ENCODE measurements at places on chromosomes 6 and 20.

- H3K4me1 ChIP-seq: no peaks in the 10 kb centered on the region
- H3K36me3 ChIP-seq: no peaks in the 10 kb centered on the region
- DNase-seq: no peak
- H3K27me3 ChIP-seq: peaks cover 24% of the 10 kb centered on the region
- no peak overlapping the region for H3K27ac ChIP-seq
- no peak overlapping the region for H3K4me3 ChIP-seq
Observed at GRCh38 chr6:53378208-53378607, 29.5 kb upstream of the ELOVL5 start.

- no peaks in the 10 kb centered on the region for H3K4me1 ChIP-seq
- no peak for DNase-seq
- no peak overlapping the region for H3K4me3 ChIP-seq
Observed at GRCh38 chr6:17413313-17413750, 19.9 kb downstream of the CAP2 start.

- H3K27me3 ChIP-seq: no peaks in the 10 kb centered on the region
- H3K4me3 ChIP-seq: no peak overlapping the region
- no peak for DNase-seq
- H3K27ac ChIP-seq: no peak overlapping the region
- H3K36me3 ChIP-seq: no peaks in the 10 kb centered on the region
- no peaks in the 10 kb centered on the region for H3K4me1 ChIP-seq
Observed at GRCh38 chr20:23231561-23232218, 118.9 kb upstream of the NXT1 start.

DNA sequence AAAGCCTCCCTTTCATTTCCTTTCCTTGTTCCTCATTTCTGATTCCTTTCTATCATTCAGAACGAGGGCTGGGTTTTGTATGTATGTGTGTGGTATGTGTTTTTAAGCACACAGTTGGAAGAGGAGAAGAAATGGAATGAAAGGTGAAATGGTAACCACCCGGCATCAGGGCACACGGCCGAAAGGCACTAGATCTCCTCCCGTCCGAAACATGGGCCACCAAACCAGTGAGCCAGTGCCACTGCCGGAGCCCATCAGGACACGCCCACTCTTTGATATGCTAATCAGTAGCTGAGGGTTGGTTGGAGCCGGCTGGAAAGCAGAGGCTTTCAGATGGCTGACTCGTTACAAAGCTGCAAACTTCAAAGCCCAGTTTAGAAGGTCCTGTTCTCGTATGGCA, 228.6 kb upstream of the JARID2 start:
- peaks cover 23% of the 10 kb centered on the region for H3K4me1 ChIP-seq
- H3K36me3 ChIP-seq: peaks cover 4% of the 10 kb centered on the region
- H3K27me3 ChIP-seq: peaks cover 16% of the 10 kb centered on the region
- no peak overlapping the region for H3K27ac ChIP-seq

GRCh38 chr6:82178759-82179112, 68.8 kb downstream of the IBTK start:
- H3K4me1 ChIP-seq: peaks cover 4% of the 10 kb centered on the region
- H3K27ac ChIP-seq: no peak overlapping the region
- no peaks in the 10 kb centered on the region for H3K27me3 ChIP-seq

DNA sequence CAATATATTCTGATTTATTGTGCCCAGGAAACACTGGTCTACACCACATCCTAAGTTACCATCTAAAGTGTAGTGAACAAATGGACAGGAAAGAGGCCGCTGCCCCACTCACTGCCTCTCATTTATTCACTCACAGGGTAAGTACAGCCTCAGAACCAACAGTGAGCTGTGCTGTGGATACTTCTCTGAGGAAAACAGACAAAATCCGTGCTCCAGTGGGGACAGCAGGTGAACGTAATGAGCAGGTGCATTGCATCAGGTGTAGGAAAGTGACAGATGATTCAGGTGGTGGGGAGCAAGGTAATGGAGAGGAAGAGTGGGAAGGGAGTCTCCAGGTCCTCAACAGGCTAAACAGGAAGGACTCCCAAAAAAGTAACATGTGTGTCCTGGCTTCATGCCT, 8.4 kb upstream of the ULBP2 start:
- peaks cover 88% of the 10 kb centered on the region for H3K27me3 ChIP-seq
- H3K36me3 ChIP-seq: no peaks in the 10 kb centered on the region
- H3K27ac ChIP-seq: no peak overlapping the region
- peaks cover 22% of the 10 kb centered on the region for H3K4me1 ChIP-seq

DNA sequence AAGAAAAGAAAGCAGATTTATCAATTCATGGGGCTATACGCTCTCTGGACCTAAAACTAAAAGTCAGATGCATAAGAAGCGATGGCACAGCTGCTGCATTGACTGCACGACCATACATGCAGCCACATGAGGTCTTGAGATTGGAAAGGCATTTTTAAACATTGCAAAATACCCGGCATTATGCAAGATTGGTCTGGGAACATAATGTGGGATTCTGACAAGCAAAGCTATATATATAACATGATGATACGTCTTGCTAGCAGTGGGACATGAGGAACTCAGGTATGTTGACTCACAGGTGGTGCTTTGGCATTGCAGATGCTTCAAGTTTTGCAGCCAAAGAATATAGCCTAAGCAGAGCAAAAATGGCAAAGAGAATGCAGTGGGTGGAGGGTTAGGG, 55.1 kb downstream of the SAMD3 start:
- H3K27me3 ChIP-seq: no peaks in the 10 kb centered on the region
- no peak overlapping the region for H3K27ac ChIP-seq
- H3K36me3 ChIP-seq: peaks cover 49% of the 10 kb centered on the region
- H3K4me3 ChIP-seq: no peak overlapping the region
- no peak for DNase-seq

GRCh38 chr6:167409694-167410093, 84.8 kb downstream of the TTLL2 start:
- no peaks in the 10 kb centered on the region for H3K36me3 ChIP-seq
- no peak for DNase-seq
- no peaks in the 10 kb centered on the region for H3K4me1 ChIP-seq
- H3K27me3 ChIP-seq: no peaks in the 10 kb centered on the region
- H3K4me3 ChIP-seq: no peak overlapping the region

GRCh38 chr6:37454420-37455140, 21.6 kb downstream of the CMTR1 start:
- no peaks in the 10 kb centered on the region for H3K27me3 ChIP-seq
- H3K4me3 ChIP-seq: no peak overlapping the region
- H3K4me1 ChIP-seq: peaks cover 13% of the 10 kb centered on the region
- no peak overlapping the region for H3K27ac ChIP-seq
- peaks cover 75% of the 10 kb centered on the region for H3K36me3 ChIP-seq

DNA sequence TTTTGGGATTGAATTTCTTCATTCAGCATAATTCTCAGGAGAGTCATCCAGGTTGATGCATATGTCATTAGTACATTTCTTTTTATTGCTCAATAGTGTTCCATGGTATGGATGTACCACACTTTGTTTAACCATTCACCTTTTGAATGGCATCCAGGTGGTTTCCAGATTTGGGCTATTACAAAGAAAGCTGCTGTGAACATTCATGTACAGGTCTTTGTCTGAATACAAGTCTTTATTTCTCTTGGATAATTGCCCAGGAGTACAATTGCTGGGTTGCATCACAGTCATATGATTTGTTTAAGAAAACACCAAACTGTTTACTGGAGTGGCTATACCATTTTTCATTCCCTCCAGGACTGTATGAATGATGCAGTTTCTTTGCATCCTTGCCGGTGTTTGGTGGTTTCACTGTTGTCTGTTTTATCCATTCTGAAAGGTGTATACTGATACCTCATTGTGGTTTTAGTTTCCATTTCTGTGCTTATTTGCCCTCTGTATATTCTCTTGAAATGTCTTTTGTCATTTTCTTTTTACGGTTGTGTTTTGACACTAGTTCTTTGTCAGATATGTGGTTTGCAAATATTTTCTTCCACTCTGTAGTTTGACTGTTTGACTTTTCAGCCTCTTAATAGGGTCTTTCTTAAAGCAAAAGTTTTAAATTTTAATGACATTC, 8.8 kb downstream of the CDKAL1 start:
- H3K4me1 ChIP-seq: peaks cover 49% of the 10 kb centered on the region
- H3K27me3 ChIP-seq: no peaks in the 10 kb centered on the region
- no peak overlapping the region for H3K4me3 ChIP-seq
- H3K27ac ChIP-seq: peak overlapping the region; percentile 66
- DNase-seq: peak; percentile 62

DNA sequence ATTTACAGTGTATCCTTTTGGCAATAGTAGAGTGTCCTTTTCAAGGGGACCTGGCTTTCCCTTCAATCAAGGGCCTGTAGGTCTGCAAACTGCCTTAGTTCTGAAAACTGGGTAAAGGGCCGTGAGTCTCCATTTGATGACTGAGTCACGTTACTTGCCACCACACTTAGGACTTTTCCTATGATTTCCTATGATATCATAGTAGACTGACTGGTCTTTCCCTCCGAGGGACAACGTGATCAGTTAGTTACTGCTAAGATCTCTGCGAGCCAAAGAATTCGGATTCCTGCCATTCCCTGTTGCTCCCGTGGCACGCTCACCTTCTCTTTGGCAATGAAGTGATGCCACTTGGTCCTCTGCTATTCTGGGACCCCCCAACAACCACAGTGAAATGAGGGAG, 8.4 kb downstream of the ZNF831 start:
- H3K36me3 ChIP-seq: peaks cover 49% of the 10 kb centered on the region
- no peak overlapping the region for H3K4me3 ChIP-seq
- peaks cover 77% of the 10 kb centered on the region for H3K4me1 ChIP-seq
- H3K27me3 ChIP-seq: no peaks in the 10 kb centered on the region
- no peak overlapping the region for H3K27ac ChIP-seq

DNA sequence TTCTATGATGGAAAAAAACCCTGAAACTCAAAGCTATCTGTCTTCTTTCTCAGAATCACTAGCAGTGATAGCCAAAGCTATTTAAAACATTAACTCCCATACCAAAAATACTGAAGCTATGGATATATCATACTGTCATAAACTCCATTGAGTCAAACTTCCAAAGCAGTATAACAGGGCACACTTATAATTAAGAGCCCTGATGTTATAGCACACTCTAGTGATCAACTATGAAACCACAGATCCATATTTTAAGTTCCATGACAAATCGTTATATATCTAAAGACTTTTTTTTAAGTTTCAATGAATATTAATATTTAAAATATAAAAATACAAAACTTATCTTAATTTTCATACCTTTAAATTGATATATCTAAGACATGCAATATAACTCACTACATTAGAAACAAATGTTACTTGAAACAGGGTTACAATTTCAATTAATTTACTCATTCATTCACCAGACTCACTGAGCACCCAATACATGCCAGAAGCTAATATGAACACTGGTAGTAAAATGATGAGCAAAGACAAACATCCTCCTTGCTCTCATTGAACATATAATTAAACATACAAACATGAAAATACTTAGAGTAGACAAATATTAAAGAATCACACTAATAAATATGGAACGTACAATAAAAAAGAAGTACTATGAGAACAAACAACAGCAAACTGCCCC, 69.3 kb downstream of the IBTK start:
- no peak overlapping the region for H3K4me3 ChIP-seq
- H3K4me1 ChIP-seq: peaks cover 4% of the 10 kb centered on the region
- no peak for DNase-seq
- H3K27me3 ChIP-seq: no peaks in the 10 kb centered on the region
- H3K27ac ChIP-seq: no peak overlapping the region

DNA sequence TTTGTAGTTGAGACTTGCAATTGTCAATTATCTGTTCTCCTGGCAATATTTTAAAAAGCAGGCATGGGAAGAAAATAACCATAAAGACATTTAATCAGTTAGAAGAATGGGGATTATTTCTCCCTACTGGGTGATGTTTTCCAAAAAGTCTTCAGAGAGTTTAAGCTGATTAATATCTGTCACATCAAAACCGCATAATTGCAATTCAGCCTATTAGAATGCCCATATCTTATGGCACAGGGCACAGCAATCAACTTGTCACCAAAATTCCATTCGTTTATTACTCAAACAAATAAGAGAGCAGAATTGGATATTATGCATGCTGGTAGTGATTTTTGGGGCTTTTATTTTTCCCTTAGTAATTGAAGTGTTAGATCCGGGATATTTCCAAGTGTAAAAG, 218.7 kb downstream of the RNF144B start:
- no peak for DNase-seq
- H3K4me3 ChIP-seq: no peak overlapping the region
- no peaks in the 10 kb centered on the region for H3K36me3 ChIP-seq
- H3K27me3 ChIP-seq: no peaks in the 10 kb centered on the region
- no peaks in the 10 kb centered on the region for H3K4me1 ChIP-seq
